ENCODE measurements at places on chromosomes 12 and 14. TPM values are rescaled to one million over a fixed set of nuclear protein-coding genes. Genes with fewer than 3 reads are reported as not detected.

DNA sequence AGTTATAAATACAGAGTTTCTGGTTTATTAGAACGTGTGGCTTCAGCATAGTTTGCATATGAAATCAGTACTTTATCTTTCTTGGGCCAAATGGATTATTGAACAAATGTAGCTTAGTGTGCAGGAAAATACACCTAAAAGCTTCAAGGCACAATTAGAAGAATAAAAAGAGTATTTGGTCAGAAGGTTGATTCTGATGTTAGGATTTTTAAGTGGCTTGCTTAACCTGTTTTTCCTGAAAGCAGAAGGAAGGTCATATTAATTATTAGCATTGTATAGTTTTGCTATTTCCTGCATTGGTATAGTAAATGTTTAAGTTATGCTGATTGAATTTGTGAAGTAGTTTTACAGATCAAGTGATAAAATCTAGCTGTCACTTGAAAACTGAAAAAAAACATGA is 31.0 kb upstream of the GNS start:
- no peak for DNase-seq

DNA sequence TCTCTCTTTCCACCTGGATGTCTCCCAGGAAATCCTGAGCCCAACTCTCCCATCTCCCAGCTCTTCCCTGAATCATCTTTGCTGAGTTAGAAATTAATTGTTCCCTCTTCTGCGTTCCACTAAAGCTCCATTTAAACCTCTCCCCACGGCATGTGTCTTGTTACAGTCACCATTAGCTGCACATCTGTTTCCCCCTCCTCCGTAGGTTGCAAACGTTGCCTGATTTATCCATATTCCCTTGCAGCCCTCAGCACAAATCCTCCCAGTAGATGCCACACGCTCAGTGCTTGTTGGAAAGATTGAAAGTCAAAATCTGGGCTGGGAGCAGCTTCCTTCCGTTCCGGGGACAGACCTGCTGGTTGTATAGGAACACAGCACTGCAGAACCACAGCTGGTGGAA is 90.4 kb downstream of the SLC24A4 start:
- DNase-seq, result no peak

DNA sequence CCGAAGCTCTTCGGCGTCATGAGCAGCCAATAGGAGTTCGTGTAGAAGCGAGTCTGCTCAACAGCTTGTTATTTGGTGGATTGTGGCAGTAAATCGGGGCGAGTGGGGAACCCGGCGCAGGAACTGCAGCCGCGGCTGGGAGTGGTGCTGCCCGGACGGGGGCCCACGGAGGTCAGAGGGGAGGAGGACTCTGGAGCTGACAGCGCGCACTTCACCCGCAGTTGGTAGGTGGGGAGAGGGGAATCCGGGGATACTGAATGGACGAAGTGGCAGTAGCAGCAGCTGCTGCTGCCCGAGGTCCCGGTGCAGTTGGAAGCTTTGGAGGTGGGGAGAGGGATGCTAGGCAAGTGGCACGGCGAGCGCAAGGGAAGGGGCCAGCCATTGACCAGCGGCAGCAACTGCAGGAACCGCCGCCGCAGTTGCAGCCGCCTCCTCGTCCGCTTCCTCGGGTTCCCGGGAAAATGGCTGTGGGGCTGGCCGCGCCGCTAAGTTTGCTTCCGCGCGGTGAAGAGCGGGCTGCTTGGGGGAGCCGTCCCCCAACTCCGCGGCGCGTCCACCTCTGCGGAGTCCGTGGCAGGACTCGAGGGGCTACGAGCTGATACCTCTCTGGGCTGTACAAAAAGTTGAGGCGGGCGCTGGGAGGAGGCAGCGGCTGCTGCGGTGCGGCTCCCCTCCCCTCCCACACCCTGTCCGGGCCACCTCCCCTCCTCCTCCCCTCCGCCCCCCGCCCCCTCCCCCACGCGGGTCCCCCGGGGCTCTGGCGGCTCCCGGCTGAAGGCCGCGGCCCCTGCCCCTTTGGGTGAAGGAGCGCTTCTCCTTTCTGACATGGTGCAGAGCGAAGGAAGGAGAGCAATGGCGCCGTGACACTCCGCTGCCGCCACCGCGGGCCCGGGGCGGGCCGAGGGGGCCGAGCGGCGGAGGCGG is at the start of gene ARID4A:
TSS of gene ARID4A (plus strand) at position 79 of the 924 bp plus-strand sequence. CDS start 1,300 bp downstream, outside the sequence.
- DNase-seq, result peak; percentile 53

DNA sequence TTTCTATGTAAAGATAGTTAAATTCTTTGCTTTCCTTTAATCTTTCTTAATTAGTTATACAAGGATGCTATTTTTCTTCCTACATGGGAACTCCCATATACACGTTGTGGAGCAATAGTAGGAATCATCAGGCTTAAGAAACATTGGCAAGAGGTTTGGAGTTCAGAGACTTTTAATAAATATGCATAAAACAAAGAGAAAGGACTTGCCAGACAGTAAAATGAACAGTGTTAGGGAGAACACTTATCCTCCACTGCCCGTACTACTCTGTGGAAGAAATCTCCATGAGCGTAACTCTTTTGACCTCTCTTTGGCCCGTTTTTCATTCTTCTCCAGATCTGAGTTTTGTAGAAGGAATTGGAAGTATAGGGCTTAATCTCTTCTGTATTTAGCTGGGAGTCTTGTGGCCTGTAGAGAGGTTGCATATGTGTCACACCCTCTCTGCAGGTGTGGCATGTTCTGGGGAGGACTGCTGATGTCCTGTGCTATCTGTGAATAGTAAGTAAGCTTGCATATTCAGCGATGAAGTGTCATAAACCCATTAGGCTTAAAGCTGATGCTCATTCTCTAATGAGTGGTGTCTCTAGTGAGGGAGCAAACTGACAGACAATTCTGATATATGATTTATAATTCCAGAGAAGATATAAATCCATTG is 455.4 kb upstream of the FAR2 start:
- no peak for DNase-seq

DNA sequence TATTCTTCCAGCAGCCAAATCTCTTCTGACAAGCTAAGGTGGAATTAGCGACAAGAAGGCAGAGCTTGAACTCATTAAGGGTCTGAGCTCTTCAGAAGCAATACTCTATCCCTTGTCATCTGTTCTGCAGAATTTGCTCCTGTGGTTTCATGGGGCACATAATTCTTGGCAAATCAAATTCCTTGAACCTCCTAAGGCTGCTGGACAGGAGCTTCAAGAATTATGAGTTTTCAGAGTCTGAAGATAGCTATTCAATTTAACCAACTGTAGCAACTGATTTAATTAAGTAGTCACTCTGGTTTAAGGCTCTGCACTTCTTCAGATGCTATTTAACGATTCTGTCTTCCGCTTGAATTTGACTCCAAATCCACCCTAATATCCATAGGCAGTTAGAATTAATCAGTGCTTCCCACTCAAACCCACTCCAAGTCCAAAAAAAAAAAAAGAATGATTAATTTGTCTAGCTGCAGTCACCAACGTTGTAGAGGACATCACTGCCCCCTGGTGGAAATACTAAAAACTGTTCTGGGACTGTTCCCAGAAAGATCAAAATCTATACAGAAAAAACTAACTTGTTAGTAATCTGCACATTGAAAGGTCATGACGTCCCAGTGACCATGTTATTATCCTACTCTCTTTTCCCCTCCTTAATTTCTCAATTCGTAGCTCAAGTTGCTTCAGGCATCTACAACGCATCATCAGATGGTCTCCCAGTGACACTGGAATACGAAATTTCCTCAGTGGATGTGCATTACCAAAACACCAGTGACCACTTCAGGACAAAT is 169.9 kb downstream of the KIF21A start:
- peak; percentile 61 for DNase-seq

GRCh38 chr14:73720636-73721035 is 6.5 kb upstream of the PNMA1 start:
- no peak for DNase-seq

GRCh38 chr12:52672321-52672933 is 7.8 kb downstream of the KRT1 start:
- DNase-seq, result no peak

DNA sequence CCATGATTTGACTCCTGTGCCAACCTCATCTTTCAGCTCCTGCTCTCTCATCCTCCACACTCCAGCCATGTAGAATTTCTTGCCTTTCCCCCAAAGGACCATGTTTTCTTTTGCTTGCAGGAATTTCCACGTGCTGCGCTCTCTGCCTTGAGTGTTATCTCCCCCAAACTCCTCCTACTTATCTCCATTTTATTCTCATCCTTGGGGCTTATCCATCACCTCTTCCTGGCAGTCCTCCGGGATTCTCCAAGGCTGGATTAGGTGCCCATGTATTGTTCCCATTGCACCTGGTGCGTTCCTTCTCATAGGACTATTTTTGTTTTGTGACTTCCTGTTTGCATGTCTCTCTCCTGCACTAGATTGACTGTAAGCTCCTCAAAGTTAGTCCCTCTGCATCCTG is 7.0 kb upstream of the MAX start:
- DNase-seq, result no peak

DNA sequence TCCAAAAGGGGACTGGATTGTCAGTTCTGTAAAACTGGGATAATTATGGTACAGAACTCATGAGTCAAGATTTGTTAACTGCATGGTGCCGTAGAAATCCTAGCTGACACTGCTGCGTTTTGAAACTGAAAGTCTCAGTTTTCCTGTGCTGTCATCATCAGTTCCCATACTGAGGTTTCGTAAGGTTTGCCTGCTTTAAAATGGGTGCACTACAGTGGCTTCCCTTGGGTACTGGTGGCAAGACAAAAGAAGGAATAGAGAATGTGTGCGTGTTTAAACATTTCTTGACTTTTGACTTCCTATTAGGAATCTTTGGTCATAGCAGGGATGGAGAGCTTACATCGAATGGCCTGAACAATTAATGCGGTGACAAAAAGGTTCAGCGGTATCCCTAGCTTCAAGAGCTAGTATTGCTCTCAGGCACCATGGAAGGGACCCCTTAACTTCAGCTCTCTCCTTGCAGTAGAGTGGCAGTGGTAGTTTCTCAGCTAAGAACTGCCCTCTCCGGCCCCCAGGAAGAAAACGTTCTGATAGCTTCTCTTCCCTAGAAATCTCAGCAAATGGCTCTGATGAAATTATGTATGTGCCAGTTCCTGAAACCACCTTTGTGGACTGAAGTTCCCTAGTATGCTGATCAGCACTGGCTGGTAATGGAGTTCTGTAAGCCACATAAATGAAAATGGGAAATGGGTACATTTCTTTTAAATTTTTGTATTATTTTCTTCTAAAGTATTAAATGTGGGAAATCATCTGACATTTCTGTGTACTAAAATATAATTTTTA is 28.9 kb downstream of the ANO6 start:
- no peak for DNase-seq

DNA sequence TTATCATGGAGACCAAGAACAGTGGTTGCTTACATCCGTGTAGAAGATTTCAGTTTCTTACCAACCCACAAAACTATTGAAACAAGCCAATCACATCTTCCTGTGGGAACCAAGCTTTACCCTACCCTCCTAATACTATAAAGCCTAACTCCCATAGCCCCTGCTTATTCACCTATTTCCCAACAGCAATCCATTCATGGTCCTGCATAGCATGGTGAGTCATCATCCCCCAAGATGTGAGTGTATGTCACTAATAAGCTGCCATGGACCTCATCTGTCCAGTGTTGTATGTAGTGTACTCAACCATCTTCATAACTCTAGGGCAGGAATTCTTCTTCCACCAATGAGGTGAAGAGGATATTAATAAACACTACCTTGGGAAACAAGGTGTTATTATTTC is 1620.4 kb upstream of the FLRT2 start:
- DNase-seq, result no peak

GRCh38 chr12:117494833-117495655 is 133.6 kb upstream of the NOS1 start:
- peak; percentile 51 for DNase-seq

GRCh38 chr12:27841392-27841882 is 61.4 kb upstream of the MANSC4 start:
- DNase-seq, result peak; percentile 26

- DNase-seq, result no peak
Observed at GRCh38 chr12:54840244-54840865, 14.0 kb upstream of the MUCL1 start.

DNA sequence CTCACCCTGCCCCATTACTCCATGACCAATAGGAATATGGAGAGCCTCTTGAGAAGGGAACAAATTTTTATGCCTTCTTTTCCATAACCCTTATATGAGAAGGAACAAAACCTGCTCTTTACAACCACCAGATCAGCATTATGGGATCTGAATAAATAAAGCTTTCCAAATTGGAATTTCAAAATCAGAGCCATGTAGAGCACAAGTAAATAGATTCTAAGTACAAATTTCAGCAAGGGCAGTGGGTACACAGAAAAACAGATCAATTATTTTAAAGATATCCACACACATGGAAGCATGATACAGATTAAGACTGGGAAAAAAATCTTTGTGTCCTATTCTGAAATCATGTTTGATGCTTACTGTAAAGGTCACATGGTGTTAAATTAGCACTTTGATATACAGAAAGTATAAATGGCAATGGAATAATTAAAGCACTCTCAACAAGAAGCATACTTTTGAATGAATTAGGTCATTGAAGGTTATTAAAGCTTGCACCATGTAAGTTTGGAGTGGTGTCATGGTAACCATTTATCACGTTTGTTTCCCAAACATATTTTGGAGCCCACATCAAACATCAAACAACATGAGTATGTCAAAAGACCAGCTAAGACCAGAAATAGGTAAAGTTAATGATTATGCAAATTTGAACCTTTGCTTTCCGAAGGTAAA is 75.9 kb upstream of the AVPR1A start:
- DNase-seq, result no peak

- no peak for DNase-seq
Observed at GRCh38 chr12:62434494-62435302, 31.9 kb upstream of the MON2 start.

GRCh38 chr12:10142976-10143589 is 13.1 kb upstream of the CLEC7A start:
- no peak for DNase-seq

- no peak for DNase-seq
Observed at GRCh38 chr12:12718853-12719252, 1.7 kb downstream of the CDKN1B start.

RNASE7 gene
- not detected for polyA plus RNA-seq

METTL17 gene
- polyA plus RNA-seq, result 65.9 TPM

CLEC2A gene
- polyA plus RNA-seq, result 2.1 TPM

PTGDR gene
- 2.2 TPM for polyA plus RNA-seq

EML1 gene
- 21.6 TPM for polyA plus RNA-seq

B3GNT4 gene
- polyA plus RNA-seq, result 2.2 TPM

CLEC6A gene
- not detected for polyA plus RNA-seq

Measured in hepatocyte (in vitro differentiated cells).